ENCODE measurements at places on chromosomes 16 and 17. TPM values are rescaled to one million over a fixed set of nuclear protein-coding genes. Genes with fewer than 3 reads are reported as not detected.

GRCh38 chr16:85453194-85453678 lies 159.9 kb upstream of the GSE1 start:
- DNase-seq = no peak

Gene LRRC36
- 0.36 TPM for total RNA-seq

Gene LHX1
- 17.1 TPM for total RNA-seq

DNA sequence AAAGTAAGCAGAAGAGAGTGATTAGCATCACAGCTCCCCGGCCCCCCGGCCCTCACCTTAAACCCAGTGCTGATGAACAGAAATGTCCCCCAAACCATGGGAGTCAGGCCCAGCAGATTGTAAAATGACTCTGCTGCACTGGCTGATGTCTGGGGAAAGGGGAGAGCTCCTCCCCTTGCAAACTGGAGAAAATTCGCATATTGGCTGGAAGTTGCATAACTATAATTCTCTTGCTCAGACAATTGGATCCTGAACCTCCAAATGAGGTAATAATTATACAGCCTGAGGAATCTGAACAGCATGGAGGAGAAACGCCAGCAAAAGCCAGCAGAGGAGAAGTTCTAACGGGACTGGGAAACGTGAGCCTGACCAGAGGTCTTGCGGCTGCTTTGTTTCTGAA lies 109.7 kb downstream of the C16orf95 start:
- no peak for DNase-seq

DNA sequence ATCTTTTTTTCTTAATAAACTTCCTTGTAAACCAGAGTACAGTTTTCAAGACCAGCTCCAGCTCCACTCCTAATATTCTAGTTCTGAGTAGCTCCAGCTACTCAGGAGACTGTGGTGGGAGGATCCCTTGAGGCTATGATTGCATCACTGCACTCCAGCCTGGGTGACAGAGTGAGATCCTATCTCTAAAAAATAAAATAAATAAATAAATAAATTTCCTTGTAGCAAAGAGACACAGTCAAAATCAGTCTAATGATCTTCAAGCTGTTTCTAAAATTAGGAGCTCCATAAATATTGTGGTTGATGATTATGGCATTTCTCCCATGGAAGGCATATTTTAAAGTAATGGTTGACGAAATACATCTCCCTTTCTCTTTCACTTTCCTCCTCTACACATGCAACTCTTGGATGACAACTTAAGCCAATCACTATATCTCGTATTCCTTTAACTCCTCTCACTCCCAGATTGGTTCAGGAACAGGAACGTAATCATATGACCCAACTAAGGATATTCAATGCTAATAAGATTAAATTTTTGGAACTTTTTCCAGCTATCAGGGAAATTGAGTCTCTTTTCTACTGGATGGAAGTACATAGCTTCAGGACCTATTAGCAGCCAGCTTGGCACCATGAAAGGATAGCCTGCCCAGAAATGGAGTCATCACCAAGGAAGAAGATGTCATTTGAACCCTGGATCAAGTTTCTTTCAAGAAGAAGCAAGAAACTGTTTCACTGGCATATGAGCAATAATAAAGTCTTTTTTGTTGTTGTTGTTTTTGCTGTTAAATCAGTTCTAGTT lies 42.1 kb upstream of the TAOK1 start:
- no peak for DNase-seq

- peak; percentile 82 for DNase-seq
These were observed 46.6 kb downstream of the PECAM1 start for GRCh38 chr17:64343833-64344637.

DNA sequence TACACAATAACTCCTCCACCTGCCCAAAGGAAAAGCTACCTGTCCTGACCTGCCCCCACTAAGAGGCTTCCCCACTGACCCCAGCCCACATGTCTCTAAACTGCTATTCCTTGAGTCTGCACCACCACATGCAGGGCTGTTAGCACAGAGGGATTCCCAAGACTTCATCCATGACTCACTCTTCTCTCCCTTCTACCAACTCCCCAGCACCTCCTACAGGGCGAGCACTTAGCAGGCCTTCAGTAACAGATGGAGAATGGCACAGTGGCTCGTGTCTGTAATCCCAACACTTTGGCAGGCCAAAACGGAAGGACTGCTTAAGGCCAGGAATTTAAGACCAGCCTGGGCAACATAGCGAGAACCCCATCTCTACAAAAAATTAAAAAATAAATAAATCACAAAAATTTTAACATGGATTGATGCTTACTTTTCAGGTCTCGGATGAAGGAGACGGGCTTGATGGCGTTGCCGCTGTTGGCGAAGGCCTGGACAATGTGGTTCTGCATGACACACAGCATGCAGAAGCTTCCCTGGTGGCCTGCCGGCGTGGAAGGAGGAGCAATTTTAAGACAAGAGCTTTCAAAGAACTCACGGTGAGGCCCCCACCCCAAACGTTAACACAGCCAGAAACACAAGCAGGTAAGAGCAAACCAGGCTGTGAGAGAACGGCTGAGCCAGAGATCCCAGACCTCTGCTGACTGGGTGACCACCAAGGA lies 12.0 kb downstream of the USP36 start:
- peak; percentile 64 for DNase-seq

DNA sequence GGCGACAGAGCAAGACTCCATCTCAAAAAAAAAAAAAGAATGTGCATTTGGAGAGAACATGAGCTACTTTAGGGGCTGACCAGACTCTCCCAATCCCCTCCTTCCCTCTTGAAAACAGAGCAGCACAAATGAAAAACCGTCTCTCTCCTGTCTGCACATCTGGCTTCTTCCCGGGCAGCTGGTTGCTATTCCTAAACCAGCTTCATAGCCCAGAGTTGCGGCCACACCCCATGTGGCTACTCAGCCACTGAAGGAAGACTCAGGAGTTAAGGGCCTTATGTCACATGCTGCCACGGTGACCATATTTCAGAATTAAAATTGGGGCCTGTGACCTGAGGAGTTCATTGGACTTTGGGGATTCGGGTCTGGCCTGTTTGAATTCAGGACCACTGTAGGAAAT lies 48.3 kb downstream of the KATNIP start:
- DNase-seq = no peak

DNA sequence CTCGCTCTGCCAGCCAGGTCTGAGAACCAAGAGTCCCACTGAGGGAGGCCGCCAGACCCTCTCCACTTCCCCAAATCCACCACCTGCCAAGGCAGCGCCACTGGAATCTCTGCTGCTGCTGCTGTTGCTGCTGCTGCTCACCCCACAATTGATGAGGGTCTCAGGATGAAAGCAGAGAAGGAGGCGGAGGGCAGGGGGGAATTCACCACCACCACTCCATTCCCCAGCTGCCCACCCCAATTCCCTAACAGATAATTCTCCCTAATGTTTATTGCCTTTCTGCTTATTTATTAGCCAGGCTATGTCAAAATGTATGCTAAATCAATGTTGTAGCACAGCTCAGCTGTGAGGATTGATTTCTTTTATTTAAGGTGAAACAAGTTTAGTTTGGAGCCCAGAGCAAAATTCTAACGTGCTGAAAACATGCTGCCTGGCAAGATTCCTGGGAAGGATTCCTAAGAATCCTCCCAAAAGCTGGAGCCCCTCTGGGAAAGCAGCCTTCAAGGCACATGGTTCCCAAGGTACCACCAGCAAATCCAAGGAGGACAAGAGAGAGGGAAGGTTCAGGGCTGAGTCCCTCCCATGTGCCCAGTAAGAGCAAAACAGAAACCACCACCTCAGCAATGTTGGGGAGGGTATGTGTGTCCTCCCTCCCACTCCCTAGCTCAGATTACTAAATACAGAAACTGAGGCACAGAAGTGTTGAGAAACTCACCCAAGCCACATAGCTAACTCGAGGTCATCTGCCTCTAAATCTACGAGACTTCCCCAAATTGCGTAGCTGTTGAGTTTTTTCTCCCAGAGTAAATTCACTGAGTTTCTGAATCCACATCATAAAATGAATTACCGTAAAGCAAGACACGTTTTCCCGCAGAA lies 12.2 kb upstream of the CDH5 start:
- no peak for DNase-seq

DNA sequence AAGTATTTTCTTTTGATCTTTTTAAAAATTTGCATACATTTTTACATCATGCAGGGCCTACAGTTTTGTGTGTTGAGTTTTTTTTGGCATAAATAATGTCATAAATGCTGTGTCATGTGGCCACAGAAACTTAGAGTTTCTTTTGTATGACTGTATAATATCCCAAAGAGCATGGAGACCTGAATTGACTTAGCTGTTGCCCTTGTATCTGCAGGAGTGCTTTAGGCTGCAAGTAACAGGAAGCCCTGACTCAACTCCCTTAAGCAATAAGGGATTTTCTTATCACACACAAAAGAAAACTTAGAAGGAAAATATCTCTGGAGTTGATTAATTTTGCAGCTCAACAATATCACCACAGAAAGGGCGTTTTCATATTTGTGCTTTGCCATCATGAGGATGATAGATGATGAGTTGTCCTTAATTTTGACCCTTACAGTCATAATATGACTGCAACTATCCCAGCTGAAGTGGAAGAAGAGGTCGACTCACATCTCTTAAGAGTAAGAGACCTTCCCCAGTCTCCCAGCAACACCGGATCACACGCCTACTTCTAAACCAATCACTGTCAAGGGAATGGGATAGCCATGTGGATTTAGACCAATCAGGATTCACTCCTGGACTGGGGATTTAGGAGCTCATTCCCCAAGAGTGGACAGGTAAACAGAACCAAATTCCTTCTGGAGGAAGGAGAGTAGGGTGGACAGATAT lies 138.9 kb downstream of the GSG1L start:
- DNase-seq = no peak

Gene RPL13
- 4,750 TPM for total RNA-seq

DNA sequence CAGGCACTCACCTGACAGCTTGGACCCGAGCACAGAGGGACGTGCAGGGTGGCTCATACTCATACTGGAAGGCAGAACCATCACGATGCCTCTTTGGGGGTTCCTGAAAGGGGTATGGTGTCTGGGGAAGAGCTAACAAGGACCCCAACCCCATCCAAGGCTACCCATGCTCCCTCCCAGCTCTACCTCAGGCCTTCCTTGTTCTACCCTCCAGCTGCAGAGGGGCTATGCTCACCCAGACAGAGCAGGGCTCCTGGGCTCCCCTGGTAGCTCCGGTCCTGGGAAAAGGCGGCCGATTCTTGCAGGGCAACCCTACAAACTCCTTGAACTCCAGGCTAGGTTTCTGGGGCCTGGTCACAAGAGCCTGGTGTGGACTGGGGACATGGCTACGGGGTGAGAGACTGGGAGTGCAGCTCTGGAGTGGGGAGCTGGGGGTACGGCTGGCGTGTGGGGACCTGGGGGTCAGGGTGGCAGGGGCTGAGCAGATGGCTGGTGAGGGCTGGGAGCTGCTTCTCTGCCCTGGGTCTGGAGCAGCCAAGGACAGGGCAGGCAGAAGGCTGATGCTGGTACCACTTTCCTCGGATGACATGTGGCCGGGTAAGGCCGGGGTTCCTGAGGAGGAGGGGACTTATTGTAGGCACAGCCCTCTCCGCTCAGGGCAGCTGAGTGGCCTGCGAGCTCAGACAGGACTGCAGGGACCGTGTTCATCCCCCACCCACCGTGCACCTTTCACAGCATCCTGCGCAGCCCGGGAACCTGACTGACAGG lies 2.1 kb downstream of the ACD start:
- no peak for DNase-seq

DNA sequence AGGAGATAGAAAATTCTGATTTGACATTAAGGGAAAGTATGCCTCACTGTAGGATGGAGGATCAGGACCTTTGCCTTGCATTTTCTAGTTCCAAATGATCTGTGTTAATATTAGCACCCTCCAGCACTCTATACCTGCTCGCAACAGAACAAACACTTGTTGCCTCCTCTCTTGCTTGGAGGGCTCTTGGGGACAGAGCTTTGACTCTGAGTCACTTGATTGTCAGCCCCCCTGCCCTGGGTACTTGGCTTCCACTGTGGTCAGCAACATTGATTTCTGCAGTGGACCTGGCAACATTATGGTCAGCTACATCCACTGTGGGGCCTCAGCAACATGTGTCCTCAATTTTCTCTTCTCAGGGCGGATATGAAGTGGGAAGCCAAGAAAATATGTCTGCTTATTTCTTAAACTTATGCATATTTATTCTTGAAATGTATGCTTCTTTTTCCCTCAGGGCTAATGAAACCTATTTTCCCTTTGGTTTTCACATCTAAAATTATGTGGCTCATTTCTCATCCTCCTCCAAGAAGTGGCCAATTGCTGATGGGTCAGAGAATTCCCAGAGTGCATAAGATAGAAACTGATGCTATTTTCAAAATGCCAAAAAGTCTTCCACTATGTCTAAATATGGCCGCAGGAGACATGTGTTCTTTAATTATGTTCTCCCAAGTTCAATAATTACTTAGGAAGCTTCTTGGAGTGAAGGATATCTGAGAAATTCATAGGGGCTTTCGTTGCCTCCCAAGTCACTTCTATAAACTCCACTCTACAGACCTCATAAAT lies 94.6 kb upstream of the SMIM36 start:
- no peak for DNase-seq

Gene TNP2
- total RNA-seq = not detected

GRCh38 chr17:2275722-2276121 lies 27.9 kb downstream of the SMG6 start:
- DNase-seq = no peak

GRCh38 chr17:38996660-38997337 lies 29.6 kb upstream of the FBXO47 start:
- DNase-seq = no peak

DNA sequence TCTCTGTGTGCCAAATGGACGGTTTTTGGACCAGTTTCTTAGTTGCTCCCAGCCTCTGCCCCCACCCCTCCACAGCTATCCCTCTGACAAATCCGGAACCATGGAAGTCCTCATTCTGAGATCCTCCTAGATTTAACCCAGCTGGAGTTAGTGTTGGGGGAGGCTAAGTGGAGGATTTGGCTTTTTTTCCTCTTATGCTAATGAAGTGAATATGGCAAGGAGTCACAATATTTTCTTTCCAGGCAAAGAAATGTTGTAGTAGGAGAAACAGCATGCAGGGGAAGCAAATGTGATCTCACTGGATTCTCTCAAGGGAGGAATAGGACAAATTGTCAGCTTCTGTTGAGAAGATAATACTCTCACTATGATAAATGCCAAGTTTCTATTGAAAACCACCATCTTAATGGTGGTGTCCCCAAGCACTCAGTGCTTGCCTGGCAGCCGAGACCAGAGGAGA lies 159.5 kb downstream of the MSI2 start:
- no peak for DNase-seq

GRCh38 chr16:75695708-75696107 lies 5.6 kb downstream of the DUXB start:
- DNase-seq = peak; percentile 18

GRCh38 chr17:51479303-51479702 lies 219.0 kb downstream of the UTP18 start:
- DNase-seq = no peak

All from Daoy (cell line).